ENCODE measurements at places on chromosomes 2 and 18. TPM values are rescaled to one million over a fixed set of nuclear protein-coding genes. Genes with fewer than 3 reads are reported as not detected.

Gene STON1
- total RNA-seq, result 17.0 TPM

Gene WDR35
- 4.8 TPM for total RNA-seq

Gene ANKRD30B
- total RNA-seq, result not detected

Gene POTEC
- total RNA-seq, result not detected

Gene LANCL1
- 20.7 TPM for total RNA-seq

Gene LCT
- not detected for total RNA-seq

Gene CAPN14
- total RNA-seq, result not detected

Gene RAB27B
- total RNA-seq, result 1.1 TPM

Gene POTEE
- total RNA-seq, result not detected

Gene COL4A3
- 4.2 TPM for total RNA-seq
